Suprapubic skin (tissue), 4 donors: ENCODE measurements at places on chromosomes 11 and 22. TPM values are rescaled to one million over a fixed set of nuclear protein-coding genes. Genes with fewer than 3 reads are reported as not detected.

NEFH gene
- 0.51 TPM for total RNA-seq

ACR gene
- total RNA-seq, result not detected

KRTAP5-11 gene
- 0.68 TPM for total RNA-seq

RASD2 gene
- 0.93 TPM for total RNA-seq

SLC6A5 gene
- not detected for total RNA-seq

OR51B2 gene
- not detected for total RNA-seq

NLRP10 gene
- 12.9 TPM for total RNA-seq

GVQW3 gene
- total RNA-seq, result 1.4 TPM

MS4A5 gene
- total RNA-seq, result not detected

CCDC157 gene
- total RNA-seq, result 2.7 TPM

SMC1B gene
- total RNA-seq, result not detected

- no peak for DNase-seq
These were observed 74.8 kb downstream of the ARHGAP42 start for GRCh38 chr11:100761841-100762240.

- DNase-seq, result no peak
These were observed 91.5 kb downstream of the NECTIN1 start for GRCh38 chr11:119637481-119637880.

DNA sequence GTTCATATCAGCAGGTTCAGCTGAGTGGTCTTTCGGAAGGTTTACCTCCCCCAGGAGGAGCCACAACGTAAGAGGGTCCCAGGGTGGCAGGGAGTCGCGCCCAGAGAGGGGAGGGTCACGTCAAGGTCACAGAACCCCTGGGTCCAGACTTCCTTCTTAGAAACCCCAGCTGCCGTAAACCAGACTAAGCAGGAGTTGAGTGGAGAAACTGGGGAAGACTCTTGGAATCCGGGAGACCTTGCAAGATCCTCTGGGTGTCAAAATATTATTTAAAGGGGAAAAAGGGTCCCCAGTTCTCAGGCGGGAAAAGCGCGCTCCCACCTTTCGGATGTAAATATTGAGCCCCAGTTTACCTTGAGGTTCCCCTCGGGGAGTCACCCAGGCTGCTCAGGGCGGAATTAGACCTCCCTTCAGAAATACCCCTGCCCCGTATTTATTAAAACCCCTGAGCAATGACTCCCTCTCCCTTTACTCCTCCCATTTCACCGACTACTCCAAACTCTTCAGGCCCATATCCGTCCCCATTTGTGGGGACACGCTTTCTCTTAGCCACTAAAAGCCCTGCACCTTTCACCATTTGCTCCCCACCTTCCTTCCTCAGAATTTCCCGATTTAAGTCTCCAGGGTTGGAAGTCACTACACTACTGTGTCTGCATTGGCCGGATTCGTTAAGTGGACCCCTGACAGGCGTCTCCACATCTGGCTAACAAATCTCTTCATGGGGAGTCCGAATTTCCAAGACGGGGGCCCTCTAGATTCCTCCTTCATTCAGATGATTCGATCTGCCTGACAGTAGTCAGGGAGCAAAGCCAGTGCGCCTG lies 4.2 kb downstream of the SLC17A6 start:
- DNase-seq, result no peak

DNA sequence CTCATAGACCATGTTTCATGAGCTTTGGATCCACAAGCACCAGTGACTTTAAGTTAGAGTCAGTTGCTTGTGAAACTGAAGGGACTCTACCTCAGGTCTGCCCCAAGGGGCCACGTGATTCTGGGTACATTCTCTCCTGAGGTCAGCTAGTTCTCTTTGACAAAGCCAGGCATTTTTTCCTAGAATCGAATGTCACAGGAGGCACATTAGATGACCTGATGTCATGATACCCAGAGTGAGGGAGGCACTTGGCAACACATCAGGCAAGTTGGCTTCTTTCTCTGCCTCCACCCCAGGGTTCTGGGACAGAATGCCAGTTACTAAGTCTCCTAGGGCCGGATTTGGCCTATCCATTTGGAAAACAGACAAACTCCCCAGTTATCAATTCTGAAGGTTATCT lies 93.0 kb downstream of the APIP start:
- no peak for DNase-seq

DNA sequence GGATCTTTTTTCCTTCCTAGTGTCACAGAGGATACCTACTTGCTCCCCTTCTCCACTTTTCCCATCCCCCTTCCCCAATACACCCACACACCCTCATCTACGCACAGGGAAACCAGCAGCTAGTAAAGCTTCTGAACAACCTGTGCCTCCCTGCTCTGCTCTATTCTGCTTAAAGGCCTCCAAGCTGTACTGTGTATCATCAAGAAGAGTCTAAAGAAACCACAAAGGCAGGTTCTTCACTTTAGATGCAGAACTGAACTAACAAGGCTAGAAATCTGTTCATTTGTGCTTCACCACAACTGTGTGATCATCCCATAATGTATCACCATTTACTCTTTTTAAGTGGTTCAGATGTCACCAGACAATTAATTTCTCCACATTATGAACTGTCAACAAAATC lies 132.5 kb downstream of the SGSM3 start:
- DNase-seq, result no peak

DNA sequence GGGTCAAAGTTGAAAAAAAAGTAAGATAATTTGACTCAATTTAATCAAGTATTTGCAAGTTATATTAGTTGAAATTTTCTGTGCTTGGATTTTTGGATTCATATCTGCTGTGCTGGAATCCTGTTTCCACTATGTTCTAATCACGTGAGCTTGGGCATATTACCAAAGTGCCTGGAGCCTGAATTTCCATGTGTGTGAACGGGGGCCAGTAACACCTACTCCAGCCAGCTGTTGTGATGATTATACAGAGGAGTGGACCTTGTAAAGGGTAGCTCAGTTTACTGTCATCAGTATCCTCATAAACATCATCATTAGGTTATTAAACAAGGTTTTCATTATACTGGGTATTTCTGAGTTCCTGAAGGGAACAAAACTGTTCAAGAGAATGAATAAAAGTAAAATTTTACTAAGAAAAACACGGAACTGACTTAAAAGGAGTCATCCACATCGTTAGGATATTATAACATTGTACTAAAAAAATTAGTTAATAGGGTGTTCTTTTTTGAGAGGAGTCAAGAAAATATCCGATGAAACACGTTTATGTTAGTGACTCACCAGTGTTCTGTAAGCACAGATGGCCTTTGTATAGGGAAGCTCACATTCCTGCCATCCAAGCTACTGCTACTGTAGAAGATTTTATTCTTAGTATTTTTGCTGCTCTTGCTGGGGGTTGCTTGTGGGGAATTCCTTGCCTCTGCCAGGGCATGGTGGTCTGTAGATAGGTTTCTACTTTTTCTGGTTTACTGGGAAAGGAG lies 144.1 kb downstream of the ARHGAP42 start:
- no peak for DNase-seq

DNA sequence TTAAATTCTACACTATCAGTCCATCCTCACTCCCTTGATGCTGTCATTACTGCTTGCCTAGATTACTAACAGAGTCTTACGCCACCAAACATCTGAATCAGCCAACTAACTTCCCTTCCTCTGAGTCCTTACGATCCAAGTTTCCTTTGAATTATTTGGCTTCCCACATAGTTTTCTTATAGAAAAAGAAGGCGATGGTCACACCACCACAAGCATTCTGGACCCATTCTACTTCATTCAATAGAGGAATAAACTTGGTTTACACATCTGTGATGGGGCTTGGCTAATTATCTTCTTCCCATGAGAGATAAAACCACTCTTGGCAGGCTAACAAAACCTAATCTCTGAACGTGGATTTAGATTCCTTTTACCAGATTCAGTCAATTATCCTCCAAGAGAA lies 35.0 kb downstream of the INTS4 start:
- no peak for DNase-seq

- no peak for DNase-seq
These were observed 122.8 kb downstream of the SHANK2 start for GRCh38 chr11:71129624-71130023.

GRCh38 chr22:18012531-18012930 lies 11.8 kb downstream of the MICAL3 start:
- DNase-seq, result no peak

DNA sequence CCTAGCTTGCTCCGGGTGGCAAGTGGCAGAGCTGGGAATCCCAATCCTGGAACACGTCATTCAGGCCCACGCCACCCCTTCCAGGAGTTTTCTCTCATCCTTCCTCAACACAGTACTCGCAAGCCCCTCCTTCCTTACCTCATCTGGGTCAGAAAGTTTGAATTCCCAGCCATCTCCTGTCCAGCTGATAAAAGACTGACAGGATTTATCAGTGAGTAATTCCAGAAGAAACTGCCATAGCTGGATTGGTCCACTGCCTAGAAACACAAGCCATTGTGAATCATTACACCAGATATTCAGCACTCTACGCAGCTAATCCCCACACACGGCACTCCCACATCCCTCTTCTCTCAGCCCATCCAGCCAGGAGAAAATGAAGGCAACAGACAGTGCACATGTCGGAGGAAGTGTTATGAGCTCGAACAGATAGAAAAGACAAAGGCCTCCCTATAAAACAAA lies 124.0 kb downstream of the ETS1 start:
- no peak for DNase-seq

- DNase-seq, result no peak
These were observed 945.3 kb downstream of the LRRC4C start for GRCh38 chr11:40514124-40514523.

- no peak for DNase-seq
These were observed 19.1 kb downstream of the TUB start for GRCh38 chr11:8100158-8100557.

- DNase-seq, result no peak
These were observed 2.5 kb upstream of the PAX6 start for GRCh38 chr11:31813391-31814175.

DNA sequence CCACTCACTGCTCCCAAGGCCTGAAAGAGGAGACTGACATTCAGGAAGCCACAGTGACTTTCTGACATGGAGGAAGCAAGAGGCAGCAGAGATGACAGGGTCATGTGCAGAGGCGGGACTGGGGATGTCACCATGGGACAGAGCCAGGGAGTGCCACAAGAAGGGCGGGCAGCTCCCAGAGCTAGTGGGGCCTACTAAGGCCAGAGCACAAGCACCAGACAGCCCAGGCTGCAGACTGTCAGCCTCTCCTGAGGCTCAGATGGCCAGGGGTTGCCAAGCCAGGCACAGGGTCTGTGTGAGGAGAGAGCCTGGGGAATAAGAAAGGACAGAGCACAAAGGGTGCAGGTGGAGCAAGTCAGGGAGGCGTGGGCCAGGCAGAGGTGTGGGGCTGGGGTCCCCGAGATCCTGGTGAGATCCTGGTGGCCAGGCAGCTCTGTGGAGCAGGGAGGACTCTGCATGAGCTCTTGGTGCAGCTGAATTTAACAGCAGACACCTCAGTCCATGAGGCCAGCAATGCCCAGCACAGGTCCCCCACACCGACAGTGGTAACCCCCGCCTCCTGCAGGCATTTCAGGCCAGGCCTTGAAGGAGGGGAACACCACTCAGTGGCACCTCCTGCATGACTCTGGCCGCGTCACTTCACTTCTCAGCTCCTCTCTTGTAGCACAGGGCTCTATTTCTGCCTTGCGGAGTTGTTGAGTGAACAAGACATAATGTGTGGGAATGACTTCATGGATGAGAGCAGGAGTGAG lies 52.3 kb downstream of the SGSM3 start:
- DNase-seq, result no peak

- DNase-seq, result no peak
These were observed 20.6 kb downstream of the ADM start for GRCh38 chr11:10325277-10326011.

GRCh38 chr11:130629039-130629438 lies 180.6 kb downstream of the ADAMTS15 start:
- no peak for DNase-seq

DNA sequence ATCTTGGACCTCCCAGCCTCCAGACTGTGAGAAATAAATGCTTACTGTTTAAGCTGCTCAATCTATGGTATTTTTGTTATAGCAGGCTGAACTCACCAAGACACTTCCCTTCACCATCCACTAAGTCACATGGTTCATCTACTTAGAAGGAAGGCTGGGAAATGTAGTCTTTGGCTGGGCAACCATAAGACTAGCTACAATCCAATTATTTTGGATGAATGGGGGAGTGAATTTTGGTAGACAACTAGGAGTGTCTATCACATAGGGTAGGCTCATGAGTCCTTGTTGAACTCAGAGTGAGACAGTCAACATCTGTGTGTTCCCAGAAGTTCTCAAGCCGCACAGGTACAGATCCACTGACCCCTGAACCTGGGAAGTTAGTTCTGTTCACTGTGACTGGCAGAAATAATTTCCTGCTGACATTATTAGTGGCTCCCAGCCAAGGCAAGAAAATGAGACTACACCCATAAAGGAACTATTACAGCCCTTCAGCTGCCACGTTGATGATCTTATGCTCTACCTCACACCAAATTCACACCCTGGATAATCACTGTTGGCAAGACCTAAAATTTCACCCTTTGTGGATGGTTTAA lies 3.1 kb upstream of the SLC35C1 start:
- peak; percentile 37 for DNase-seq

DNA sequence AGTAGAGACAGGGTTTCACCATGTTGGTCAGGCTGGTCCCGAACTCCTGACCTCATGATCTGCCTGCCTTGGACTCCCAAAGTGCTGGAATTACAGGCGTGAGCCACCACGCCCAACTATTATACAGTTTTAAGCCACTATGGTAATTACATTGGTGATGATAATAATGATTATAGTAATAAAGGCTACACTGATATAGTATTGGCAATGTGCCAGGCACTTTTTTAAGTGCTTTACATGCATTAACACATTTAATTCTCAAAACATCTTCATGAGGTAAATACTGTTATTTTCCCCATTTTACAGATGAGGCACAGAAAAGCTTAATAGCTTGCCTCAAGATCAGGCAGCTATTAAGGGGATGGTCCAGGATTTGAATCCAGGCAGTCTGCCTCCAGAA lies 222.5 kb downstream of the SOX6 start:
- DNase-seq, result no peak

DNA sequence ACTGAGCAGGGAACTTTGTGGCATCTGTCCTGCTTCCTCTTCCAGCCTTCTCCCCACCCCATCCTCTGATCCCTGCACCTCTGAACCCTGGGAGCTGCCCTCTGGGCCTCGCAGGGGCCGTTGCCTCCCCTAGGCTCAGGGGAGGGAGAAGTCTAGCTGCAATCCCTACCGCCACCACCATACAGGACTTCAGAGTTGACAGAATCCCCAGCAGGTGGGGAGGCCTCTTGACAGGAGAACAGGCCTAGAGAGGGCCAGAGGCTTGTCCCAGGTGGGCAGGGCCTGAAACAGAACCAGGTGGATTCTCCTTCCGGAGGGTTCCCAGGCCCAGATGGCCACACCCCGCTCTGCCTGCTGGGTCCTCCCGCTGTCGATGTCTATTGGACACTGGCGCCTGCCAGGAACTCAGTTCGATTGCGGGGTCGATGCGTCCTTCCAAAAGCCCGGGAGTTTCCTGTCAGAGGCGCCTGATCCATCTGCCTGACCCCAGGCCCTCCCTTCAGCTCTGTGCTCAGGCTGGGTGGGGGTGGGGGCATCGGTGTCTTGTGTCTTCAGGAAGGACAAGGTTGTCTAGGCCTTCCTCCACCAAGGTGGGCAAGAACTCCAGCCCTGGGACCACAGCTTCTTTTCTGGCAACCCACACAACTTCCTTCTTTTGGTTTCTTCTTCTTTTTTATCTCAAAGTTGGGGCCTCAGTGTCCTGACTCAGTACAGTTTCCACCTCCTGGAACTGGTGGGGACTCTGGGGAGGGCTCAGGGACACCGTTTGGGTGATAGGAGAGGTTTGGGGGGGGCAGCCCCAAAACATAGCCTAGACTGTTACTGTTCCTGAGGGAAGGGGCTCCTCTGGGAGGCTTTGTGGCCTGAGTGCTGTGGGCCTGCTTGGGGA lies 6.4 kb downstream of the STARD10 start:
- DNase-seq, result no peak
